Pancreas (tissue), 10 donors: ENCODE measurements at places on chromosomes 13 and 19.

GRCh38 chr13:95164830-95165229, 136.4 kb downstream of the ABCC4 start:
- DNase-seq = no peak

- no peak for DNase-seq
These were observed 35.6 kb downstream of the CCDC169 start for GRCh38 chr13:36261976-36262375.

- DNase-seq = no peak
These were observed 612.6 kb downstream of the DACH1 start for GRCh38 chr13:71254384-71254783.

- no peak for DNase-seq
These were observed 100.0 kb upstream of the SOX1 start for GRCh38 chr13:111966933-111967332.

DNA sequence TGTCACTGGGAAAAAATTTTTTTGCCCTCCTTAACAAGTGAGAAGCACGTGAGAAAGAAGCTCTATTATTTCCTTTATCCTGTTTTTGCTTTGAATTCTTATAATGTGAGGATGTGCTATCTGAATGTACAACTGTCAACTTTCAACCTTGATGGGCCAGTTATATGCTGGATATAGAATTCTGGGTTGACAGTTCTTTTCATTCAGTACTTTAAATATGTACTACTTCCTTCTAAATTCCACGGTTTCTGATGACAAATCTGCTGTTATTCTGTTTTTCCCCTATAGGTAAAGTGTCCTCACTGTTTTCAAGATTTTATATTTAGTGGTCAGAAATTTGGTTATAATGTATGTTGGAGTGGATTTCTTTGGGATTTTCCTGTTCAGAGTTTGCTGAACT, 29.9 kb downstream of the ZDHHC20 start:
- DNase-seq = no peak

GRCh38 chr13:34591129-34591528, 350.9 kb upstream of the NBEA start:
- DNase-seq = no peak

- no peak for DNase-seq
These were observed 123.7 kb upstream of the FBXL3 start for GRCh38 chr13:77150651-77151050.

GRCh38 chr19:50312967-50313811, 16.0 kb downstream of the KCNC3 start:
- no peak for DNase-seq

DNA sequence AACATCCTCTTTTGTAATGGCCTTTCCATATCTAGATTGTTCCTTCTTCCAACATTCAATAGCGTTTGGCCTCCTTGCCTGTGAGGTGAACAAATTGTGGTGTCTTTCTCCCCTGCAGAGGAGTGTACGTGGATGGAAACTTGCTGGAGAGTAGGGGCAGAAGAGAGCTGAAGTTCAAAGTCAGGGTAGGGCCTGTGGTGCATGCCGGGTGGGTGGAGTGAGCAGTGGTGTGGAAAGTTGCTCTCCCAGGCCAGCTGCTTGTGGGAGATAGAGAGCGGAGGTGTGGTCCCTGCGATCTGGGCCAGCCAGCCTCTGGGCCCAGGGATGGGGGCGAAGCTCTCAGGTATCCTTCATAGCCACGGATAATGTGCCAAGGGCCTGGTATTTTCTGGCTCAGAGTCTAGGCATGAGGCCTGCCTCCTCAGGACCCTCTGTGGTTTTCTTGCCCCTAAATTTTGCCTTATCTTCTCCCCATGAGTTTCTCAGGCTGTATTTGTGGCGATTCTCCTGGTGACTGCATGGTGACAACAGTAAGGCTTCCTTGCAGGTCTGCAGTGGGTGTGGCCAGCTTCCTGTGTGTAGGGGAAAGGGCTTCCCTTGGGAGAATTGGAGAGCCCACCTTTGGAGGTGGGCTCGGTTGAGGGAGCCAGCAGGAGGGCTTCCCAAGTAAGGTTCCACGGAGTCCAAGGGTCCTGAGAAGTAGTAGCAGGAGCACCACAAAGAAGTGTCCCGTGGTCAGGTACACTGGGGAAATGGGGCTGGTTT, 6.7 kb downstream of the RGCC start:
- DNase-seq = no peak
